SJCRH30 (cell line): ENCODE measurements at places on chromosomes 3 and 15. TPM values are rescaled to one million over a fixed set of nuclear protein-coding genes. Genes with fewer than 3 reads are reported as not detected.

HDC gene
- total RNA-seq = not detected in 2 replicates

RARB gene
- 0.18 and 0.46 TPM in 2 replicates for total RNA-seq

PRSS50 gene
- not detected in 2 replicates for total RNA-seq

MAPKAPK3 gene
- 24.1 and 24.2 TPM in 2 replicates for total RNA-seq

CCDC54 gene
- total RNA-seq = not detected in 2 replicates

RTP1 gene
- total RNA-seq = not detected in 2 replicates

C3orf20 gene
- not detected in 2 replicates for total RNA-seq

PLXNB1 gene
- total RNA-seq = 23.4 and 45.0 TPM in 2 replicates

SCN5A gene
- 13.1 and 15.2 TPM in 2 replicates for total RNA-seq

MAPKBP1 gene
- 10.9 and 14.5 TPM in 2 replicates for total RNA-seq

MUC13 gene
- not detected in 2 replicates for total RNA-seq

- DNase-seq = no peak
Observed at GRCh38 chr3:186123012-186123411, 14.1 kb upstream of the ETV5 start.

GRCh38 chr3:13211605-13212210 lies 138.5 kb upstream of the IQSEC1 start:
- no peak for DNase-seq

DNA sequence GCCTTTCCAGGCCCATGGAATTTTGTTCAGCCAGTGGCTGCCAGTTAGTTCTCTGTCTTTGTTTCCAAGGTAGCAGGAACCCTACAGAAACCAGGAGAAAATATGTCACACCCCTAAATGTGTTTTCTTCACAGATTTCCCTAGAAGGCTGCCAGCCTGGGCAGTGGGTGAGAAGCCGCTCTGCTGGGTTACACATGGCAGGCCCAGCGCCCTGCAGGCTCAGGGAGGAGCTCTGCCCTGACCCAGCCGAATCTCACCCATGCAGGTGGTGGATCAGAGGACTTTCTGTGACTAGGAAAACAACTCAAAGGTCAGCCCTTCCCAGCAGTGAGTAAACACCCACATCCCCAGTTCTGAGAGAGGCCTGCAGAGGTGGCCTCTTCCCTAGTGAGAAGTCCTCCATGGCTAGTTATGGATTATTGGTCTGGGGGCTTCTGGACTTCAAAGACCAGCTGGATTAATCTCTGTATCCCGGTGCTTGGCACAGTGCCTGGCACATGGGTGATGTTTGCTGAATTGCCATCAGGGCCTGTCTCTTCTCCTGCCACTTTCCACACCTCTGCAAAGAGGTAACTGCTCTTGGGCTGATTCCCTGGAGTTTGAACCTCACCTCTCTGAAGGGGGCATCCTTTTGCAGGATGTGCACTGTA lies 34.7 kb upstream of the BDH1 start:
- DNase-seq = no peak

- DNase-seq = no peak
Observed at GRCh38 chr3:48715174-48715800, 1.7 kb downstream of the IP6K2 start.

GRCh38 chr15:91874992-91875660 lies 21.6 kb downstream of the SLCO3A1 start:
- no peak for DNase-seq

GRCh38 chr3:58868097-58868779 lies 181.6 kb downstream of the CFAP20DC start:
- no peak for DNase-seq

DNA sequence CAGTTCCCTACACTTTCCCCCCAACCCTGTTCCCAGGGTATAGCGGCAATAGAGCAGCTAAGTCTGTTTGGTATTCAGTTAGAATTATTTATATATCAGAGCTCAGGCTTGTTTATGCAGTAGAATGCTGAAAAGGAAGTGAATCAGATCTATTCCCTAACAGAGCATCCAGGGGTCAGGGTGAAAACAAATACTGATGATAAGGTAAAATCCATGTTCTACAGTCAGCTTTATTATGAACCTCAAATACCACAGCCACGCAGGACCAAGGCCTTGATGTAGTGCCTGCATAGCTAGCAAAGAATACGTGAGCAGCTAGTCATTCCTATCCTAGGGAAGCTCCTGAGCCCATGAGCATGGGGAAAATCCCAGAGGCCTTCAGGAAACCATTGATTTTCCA lies 229.7 kb upstream of the ICE2 start:
- no peak for DNase-seq

DNA sequence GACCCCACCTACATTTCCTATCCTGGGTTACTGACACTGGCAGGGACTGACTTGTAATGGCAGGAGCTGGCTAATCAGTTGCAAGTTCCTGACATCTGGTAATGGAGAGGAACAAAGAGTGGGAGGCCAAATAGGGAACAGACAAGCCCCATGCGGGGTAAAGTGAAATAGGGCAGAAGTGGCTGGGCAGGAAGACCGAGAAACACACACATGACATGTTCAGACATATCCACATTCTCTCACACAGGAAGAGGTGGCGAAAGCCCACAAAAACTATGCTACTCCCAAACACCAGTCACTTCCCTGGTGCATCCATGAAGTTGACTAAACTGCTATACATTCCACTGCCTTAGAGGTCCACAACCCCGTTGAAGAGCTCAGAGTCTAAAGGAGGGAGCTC lies 394.1 kb upstream of the TBL1XR1 start:
- no peak for DNase-seq

- no peak for DNase-seq
Observed at GRCh38 chr15:68364028-68364659, 67.8 kb downstream of the ITGA11 start.

DNA sequence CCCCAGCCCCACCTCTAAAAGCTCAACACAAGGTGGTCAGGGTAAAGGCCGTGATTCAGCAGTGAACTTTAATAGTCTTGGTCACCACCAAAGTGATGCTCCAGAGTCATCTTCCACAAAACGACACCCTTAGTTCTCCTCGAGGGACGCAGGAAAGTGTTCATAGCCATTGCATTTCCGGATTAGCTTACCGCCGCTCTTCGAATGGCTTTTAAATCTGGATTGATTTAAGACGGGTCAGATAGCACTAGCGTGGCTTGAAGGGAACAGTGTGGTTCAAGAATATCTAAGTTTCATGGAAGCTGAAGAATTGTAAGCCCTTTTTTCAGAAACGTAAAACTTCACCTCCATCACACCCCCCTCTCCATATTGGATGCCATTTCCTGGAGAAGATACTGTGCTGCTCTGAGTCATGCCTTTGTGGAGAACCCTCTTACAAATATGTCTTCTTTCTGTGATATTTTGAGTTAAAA lies 829 bp downstream of the RNF7 start:
- DNase-seq = no peak

GRCh38 chr3:11240496-11240895 lies 31.7 kb upstream of the ATG7 start:
- DNase-seq = no peak

GRCh38 chr3:10667901-10668476 lies 148.0 kb upstream of the SLC6A11 start:
- DNase-seq = no peak

DNA sequence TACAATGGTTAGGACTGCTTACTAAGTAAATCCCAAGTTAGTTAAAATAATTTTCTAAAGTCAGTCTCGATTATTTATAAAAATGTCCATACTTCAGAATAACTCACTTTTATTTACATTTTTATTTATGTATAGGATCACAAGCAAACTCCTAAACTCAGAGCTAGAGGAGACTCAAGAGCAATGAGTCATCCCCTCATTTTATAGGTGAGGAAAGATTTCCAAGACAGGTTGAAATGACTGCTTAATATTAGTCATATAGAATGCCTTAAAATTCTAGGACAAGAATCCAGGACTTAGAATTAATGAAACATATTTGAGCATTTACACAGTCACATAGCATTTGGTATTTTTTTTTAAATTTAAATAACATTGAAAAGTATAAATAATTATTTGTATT lies 983.8 kb downstream of the SI start:
- no peak for DNase-seq

- no peak for DNase-seq
Observed at GRCh38 chr3:115644391-115644790, 21.1 kb downstream of the GAP43 start.

DNA sequence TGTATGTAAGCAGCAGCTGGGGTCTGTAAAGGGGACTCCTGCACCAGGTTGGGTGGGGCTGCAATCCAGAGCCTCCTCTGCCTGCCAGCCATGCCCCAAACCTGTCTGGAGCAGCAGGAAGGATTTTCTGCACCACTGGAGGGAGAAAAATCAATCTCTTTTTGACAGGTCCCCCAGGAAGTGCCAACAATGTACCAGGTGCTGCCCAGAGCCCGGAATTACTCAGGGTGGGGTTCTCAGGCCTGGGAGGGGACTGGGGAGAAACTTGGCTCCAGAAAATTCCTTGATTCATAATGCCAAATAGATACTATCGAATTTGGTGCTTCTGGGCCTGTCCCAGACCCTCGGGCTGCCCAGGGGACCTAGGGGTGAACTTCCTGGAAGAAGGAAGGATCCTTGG lies 52.6 kb downstream of the WNT7A start:
- DNase-seq = no peak

- DNase-seq = no peak
Observed at GRCh38 chr3:140769951-140770350, 92.1 kb downstream of the TRIM42 start.

DNA sequence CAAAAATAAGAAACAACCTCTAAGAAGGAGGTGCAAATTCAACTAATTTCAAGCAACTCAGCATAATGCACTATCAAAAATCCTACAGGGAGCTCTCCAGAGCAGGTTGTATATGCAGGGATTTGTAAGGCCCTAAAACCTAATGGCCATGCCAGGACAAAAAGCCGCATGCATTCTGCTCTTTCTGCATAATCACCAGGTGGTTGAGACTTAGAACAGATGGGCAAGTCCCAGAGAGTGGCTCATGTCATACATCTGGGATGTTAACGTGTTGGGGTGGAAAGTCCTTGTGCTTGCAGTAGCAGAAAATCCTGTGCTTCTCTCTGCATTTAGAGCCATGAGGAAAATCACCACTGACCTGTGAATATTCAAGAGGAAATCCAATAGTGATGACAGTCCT lies 1002.9 kb downstream of the AGBL1 start:
- DNase-seq = no peak

DNA sequence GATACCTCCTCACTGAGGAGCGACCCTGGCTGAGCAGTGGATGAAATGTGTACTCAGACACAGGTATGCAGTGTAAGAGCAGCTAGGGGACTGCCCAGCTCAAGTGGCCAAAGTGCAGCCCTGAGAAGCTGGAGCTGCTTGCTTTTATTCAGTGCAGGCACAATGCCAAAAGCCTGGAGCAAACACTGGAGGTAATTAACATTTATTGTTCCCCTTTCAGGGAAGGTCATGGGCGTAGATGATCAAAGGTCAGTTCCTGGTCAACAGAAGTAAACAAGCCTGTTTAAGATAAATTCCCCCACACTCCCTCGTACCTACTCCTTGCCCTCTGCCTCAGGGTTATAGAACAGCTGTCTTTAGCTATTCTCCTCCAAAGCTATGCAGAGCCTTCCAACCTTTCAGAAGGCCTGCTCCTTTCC lies 17.5 kb downstream of the PLA2G4F start:
- DNase-seq = no peak

DNA sequence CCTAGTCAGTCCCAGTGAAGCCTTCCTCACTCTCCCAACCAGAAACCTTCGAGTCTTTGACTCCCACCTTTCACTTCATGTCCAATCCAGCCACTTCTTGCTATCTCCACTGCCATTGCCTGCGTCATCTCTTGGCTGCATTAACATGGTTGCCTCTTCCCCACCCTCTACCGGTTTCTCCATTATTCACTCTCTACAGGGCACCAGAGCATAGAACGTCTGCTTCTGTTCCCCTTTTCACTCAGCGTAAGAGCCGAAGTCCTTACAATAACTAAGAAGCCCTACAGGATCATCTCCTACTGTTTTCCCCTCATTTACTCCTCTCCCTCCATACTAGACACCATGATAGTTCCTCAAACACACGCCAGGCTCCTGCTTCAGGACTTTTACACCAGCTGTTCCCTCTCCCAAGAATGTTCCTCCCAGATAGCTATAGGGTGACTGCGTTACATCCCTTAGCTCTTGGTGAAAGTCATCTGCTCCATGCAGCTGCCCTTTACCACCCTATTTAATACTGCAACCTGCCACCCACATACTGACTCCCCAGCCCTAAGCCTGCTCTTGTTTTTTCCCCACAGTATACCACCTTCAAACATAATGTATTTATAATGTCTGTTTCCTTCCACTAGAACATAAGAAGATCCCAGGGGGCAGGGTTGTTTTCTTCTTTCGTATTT lies 30.9 kb downstream of the RCN2 start:
- peak; percentile 48 for DNase-seq

GRCh38 chr15:91603384-91604080 lies 250.0 kb upstream of the SLCO3A1 start:
- DNase-seq = no peak

GRCh38 chr3:78848392-78849288 lies 919.2 kb downstream of the ROBO1 start:
- no peak for DNase-seq

- peak; percentile 40 for DNase-seq
Observed at GRCh38 chr3:56980798-56981390, 79.6 kb upstream of the SPATA12 start.
